ENCODE measurements at places on chromosomes 12 and 14.
A peak's percentile ranks its signal among the peaks of the same experiment; 100 is the strongest.

- no peak for DNase-seq
Measured at GRCh38 chr14:22432348-22432976, 156.6 kb downstream of the DAD1 start.

GRCh38 chr14:98908050-98908449 lies 363.9 kb downstream of the BCL11B start:
- DNase-seq = no peak

DNA sequence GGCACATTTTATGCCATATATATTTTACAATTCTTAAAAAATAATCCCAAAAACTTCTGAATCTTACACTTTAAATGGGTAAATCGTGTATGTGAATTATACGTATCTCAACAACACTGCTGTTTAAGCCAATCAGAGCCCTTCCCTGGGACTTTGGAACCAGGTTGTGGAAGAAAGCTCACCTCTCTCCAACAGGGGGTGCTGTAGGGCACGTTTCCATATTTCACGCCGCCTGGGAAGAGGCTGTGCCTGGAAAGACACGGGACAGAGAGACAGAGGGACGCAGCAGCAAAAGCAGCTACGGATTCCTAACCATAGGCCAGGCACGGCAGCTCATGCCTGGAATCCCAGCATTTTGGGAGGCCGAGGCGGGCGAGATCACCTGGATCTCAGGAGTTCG lies 29.4 kb upstream of the FBRSL1 start:
- no peak for DNase-seq

- no peak for DNase-seq
Measured at GRCh38 chr14:58769771-58770170, 132.0 kb downstream of the DACT1 start.

DNA sequence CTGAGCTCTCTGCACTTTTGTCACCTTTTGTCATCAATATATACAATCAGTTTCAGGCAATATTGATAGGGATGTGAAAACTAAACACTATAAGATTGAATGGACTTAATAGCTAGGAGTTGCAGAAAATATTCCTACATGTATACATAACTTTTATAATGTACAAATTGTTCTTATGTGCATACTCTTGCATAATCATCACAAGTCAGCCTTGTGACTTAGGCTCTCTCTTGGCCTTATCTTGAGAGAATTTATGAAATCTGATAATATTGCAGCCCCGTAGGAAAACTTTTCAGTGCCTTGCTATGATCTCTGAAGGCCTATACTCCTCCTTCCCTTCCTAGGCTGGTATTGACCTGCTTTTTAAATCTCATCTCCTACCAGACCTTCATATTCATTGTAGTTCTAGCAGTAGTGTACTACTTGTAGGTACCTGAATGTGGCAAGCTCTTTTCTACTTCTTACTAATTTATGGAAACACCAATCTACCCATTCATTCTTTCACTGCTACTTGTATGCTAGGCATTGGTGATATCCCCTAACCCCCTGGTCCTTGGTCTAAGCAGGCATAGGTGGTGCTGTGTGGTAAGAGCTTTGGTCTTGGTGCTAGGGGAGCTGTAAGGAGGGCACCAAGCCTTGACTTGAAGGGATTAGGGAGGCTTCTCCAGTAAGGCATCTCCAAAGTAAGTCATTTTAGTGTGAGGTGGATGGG lies 100.0 kb downstream of the PRKCH start:
- DNase-seq = no peak

- DNase-seq = no peak
Measured at GRCh38 chr12:11759494-11759878, 110.0 kb downstream of the ETV6 start.

DNA sequence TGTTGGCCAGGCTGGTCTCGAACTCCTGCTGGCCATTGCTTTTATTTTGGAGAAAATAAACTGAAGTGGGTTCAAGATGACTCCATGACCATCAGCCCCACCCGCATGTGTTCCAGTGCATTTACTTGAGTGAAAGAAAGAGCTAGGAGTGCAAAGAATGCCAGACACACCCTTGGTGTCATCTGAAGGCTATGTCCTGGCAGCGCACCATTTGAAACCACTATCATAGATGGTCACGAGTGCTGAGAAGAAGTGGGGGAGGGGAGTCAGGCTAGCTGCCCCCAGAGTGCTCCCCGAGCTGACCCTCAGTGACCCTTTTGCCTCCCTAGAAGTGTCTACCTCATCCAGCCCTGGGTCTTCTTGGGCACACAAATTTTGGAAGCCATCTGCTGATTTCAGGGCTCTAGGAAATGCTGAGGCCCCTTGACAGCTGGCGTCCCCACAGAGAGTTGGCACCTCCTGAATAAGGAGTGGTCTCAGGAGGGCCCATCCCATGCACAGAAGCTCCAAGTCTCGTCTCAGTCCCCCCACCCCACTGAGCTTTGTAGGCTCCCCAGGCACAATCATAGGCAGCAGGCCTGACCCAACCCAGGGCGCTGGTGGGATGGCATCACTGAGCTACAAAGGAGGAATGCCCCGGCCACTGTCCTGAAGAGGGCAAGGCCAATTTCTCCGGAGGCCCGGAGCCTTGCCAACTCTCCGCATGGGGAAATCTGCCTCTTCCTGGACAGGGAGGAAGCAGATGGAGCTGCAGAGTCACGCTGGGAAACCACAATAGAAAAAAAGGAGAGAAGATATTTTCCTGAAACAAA lies 28.0 kb downstream of the PXN start:
- DNase-seq = no peak

DNA sequence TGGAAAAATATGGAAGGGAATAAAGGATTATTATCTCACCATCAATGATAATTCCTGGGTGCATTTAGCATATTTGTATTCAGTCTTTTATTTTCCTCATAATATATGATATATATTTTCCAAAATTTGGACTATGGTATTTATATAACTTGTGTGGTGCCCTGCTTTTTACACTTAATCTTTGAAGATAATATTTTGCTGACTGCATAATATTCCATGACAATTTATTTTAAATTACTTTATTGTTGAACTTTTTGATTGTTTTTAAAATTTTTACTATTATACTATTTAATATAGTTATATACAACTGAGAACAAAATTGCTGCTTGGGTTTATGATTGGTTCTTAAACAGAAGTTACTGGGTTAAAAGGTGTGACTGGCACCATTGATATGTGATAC lies 212.3 kb downstream of the TTC6 start:
- DNase-seq = no peak

- no peak for DNase-seq
Measured at GRCh38 chr14:69768873-69769272, 1.9 kb downstream of the SRSF5 start.

- DNase-seq = no peak
Measured at GRCh38 chr14:103156651-103157378, 33.6 kb downstream of the TNFAIP2 start.

DNA sequence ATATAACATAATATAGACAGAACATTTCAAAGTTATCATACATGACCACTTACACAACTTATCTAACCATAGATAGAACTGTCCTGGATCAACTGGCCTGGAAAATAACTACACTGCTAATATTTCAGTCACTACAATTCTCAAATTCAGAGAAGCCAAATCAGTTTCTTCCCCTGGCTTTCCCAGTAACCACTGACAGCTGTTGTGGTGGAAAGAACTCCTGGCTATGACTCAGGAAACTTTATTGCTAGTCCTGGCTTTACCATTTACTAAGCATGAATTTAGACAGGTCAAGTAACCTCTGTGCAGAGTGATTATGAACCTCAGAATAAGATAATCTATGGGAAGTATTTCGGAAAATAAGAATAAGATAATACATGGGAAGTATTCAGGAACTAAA lies 244.9 kb upstream of the DIO2 start:
- no peak for DNase-seq

GRCh38 chr14:61385002-61385685 lies 63.8 kb downstream of the PRKCH start:
- peak; percentile 45 for DNase-seq

GRCh38 chr12:29427964-29428363 lies 47.0 kb upstream of the ERGIC2 start:
- DNase-seq = no peak

GRCh38 chr12:52687497-52688385 lies 7.5 kb upstream of the KRT1 start:
- DNase-seq = no peak

- no peak for DNase-seq
Measured at GRCh38 chr14:88503754-88504406, 50.9 kb downstream of the PTPN21 start.

DNA sequence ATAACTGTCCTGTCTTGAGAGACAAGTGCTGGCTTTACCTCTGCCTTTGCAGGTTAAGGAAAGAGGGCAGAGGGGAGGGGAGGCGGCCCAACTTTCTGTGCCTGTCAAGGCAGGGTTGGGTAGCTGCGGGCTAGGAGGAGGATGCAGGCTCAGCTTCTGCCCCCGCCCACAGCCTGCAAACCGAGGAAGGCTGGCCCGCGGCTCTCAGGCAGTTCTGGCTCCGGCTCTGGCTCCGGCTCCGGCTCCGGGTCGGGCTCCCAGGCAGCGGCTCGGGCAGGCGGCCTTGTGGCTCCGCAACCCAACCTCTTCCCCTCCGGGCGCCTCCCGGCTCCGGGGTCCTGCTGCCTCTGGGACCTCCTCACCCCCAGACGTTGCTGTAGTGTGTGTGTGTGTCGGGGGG lies 92.9 kb downstream of the TMEM30B start:
- DNase-seq = no peak

GRCh38 chr14:33564774-33565630 lies 385.9 kb downstream of the EGLN3 start:
- no peak for DNase-seq

GRCh38 chr14:97185186-97185585 lies 388.0 kb downstream of the VRK1 start:
- DNase-seq = peak; percentile 2

Data from T-helper 9 cell (primary cell).